Stimulated activated CD8-positive, alpha-beta memory T cell treated with anti-CD3 and anti-CD28 coated beads, Interleukin-15, amount 100 ng/mL, for 1 hour (primary cell): ENCODE measurements at places on chromosomes 5 and 9.

GRCh38 chr9:4657426-4658159, 4.5 kb upstream of the PLPP6 start:
- no peak for DNase-seq

- DNase-seq, result no peak
Observed at GRCh38 chr9:122216798-122217418, 11.8 kb downstream of the LHX6 start.

- no peak for DNase-seq
Observed at GRCh38 chr5:40615586-40616170, 64.0 kb upstream of the PTGER4 start.

DNA sequence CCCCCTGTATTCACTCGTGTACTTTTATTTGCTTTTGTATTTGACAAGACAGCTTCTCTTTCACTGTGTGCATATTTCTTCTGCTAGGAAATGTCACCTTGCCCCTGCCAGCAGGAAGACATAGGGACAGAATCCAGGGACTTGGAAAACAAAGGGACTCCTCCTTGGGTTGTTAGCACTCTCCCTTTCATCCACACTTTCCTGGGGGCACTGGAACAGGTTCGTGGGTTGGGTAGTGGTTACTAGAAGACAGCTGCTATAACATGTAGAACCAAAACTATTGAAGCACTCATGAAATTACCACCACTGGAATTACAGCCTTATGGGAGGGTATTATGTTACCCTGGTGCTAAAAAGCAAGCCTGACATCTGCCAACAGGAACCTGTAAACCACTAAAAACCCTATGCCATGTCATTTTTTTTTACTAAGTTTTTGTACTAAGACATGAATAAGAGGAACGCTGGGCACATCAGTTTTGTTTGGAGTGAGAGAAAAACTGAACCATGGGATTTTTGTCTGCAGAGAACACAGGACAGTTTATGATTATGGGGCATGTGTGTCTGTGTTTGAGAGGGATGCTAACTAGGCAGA, 4.7 kb upstream of the CCL28 start:
- no peak for DNase-seq

- no peak for DNase-seq
Observed at GRCh38 chr5:176739461-176740051, 70.8 kb upstream of the UNC5A start.

GRCh38 chr5:24376616-24377015, 268.2 kb downstream of the CDH10 start:
- DNase-seq, result no peak

DNA sequence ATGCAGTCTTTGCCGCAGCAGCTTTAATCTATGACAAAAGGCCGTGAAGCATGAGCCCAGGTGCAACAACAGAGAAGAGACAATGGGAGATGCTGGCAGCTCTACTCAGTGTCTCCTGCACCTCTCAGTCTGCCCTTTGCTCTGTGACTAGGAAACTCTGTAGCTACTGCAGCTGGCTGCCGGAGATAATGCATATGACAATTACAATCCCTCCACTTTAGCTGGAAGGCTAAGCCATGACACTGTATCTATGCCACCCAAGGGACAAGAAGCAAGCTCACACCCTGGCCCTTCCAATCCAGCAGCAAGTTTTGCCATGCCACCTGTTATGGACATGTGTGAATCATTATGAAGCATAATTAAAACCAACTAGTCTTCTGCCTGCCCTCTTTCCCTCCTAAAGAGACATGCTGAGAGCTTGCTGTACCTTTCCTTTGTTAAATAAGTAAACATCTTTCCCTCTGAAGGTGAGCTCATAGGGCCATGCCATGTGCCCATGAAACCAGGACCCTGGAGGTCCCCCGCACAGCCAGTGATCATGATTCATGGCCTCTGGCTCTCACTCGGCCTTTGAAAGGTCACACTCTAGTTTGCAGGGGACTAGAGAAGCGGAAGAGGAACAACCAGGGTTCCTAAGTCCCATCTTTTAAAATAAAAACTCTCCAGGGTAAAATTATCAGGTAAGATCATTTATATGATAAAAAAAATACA, 219.4 kb downstream of the SPOCK1 start:
- no peak for DNase-seq

DNA sequence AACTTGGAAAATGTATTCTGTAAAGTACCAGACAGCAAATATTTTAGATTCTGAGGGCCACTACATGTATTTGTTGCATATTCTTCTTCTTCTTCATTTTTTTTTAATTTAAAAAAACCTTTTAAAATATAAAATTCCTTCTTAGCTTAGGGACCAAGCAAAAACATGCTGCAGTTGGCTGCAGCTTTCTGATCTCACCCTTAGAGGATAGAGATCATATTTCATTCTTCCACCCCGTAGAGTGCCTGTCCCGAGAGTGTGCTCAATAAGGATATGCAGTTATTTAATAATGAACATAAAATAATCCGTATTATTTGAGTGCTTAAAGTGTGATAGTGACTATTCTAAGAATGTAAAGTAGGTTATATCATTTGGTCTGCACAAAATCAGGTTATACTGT, 204.2 kb upstream of the CD180 start:
- DNase-seq, result no peak

GRCh38 chr5:77774981-77775789, 954 bp downstream of the TBCA start:
- DNase-seq, result no peak

- DNase-seq, result no peak
Observed at GRCh38 chr9:15104826-15105420, 194.7 kb upstream of the FREM1 start.

- no peak for DNase-seq
Observed at GRCh38 chr9:105515811-105516413, 42.0 kb upstream of the FKTN start.

DNA sequence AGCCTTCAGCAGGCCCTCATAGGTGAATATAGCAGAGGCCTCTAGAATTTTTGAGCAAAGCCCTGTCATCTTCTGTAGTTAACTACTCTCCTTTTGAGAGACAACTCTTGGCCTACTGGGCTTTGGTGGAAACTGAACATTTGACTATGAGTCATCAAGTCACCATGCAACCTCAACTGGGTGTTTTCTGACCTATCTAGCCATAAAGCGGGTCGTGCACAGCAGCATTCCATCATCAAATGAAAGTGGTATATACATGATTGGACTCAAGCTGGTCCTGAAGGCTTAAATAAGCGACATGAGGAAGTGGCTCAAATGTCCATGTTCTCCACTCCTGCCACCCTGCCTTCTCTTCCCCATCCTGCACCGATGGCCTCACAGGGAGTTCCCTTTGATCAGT, 1115.5 kb downstream of the TAF11L14 start:
- DNase-seq, result no peak

DNA sequence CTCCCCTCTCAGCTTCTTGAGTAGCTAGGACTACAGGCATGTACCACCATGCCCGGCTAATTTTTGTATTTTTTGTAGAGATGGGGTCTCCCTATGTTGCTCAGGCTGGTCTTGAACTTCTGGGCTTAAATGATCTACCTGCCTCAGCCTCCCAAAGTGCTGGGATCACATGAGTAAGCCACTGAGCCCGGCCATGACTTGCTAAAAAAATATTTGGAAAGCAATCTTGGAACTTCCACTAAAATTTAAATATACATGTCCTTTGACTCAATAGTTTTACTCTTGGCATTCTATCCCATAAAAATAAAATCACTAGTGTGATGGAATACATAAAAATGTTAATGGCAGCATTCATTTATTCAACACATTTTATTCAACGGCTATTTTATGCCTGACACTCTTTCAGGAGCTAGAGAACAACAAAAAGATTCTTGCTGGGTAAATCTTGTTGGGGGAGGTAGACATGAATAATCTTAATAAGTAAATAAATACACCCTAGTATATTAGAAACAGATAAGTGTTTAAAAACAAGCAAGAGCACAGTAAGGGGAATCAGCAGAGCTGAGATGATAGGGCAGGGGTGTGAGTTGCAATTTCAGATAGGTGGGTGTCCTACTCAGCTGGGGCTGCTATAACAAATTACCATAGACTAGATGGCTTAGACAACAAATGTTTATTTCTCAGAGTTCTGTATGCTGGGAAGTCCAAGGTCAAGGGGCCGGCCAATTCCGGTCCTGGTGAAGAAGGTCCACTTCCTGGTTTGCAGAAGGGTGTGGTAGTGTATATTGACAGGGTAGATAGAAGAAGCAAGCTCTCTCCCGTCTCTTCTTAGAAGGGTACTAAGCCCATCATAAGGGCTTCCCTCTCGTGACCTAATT, 50.7 kb downstream of the KCNV2 start:
- DNase-seq, result no peak

DNA sequence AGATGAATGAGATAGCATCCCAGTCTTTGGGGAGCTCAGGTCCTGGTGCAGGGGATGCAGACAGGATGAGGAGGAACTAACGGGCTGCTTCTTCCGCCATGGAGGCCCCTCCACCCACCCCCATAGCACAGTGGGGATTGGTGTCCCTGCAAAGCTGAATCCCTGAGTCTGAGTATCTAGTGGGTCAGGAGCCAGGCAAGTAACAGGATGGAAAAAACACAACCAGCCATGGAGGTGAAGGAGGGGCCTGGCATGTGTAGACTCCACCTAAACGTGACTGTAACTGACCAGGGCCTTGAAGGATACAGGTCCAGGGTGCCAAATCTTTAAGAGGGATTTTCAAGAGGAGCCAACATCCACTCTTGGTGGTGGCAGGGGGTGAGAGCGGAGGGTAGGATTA, 327.8 kb upstream of the MSX2 start:
- DNase-seq, result no peak

DNA sequence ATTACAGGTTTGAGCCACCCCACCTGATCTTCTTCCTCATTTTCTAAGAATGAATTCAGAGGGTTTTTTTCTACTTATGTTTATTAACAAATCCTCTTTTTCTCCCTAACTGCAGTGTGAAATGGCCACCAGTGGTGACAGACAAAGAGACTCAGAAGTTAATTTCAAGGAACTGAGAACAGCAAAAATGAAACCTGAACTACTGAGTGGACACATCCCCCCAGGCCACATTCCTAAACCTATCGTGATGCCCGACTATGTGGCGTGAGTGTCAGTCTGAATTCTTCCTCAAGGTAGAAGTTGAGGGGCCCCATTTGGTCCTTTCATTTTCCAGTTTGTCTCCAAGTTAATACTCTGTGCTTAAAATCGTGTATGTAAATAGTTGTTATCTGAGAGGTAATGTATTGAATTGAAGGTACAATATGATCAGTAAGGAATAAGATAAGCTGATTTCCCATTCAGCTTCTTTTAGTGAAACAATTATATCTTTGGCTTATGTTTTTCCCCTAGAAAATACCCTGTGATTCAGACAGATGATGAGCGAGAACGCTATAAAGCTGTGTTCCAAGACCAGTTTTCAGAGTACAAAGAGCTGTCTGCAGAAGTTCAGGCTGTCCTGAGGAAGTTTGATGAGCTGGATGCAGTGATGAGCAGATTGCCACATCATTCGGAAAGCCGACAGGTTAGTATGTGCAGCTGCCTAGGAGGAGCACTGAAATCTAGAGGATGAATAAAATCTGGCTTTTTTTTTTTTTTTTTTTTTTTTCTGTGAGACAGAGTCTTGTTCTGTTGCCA, 17.7 kb downstream of the MARVELD2 start:
- DNase-seq, result no peak

DNA sequence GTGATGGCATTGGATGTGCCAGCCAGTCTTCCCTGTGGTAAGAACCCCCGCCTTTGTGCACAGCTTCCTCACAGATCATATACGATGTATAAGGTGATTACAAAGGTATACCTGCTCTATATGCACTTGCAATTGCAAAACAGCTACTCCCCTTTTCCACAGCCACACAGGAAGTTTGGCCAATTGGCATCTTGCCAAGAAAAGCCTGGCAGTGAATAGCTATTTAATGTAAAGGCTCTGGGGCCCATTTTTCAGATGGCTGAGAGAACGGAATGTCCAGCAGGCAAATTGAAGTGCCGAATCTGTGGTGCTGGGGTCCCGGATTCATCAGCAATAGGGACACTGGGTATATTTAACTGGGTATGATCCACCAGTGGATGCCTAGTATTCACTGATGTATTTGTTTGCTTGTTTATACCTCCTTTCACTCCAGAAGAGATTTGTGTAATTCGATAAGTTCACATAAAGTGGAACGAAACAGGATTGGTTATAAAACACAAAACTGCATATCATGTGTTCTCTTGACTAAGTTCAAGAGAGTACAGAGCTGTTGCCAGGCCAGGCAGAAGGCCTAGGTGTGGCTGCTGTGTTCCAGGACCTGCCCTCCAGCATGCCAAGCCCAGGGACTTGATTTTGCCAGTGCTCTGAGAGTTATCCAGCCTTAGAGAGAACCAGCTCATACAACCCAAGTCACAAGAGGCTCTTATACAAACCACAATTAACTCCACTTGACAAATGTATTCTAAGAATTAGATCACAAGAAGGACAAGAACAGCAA, 27.7 kb upstream of the GABRP start:
- DNase-seq, result no peak
